Sigmoid colon (tissue), 7 donors: ENCODE measurements at places on chromosomes 6 and 20. TPM values are rescaled to one million over a fixed set of nuclear protein-coding genes. Genes with fewer than 3 reads are reported as not detected.

LIME1 gene
- 6.6 TPM for total RNA-seq

PXDC1 gene
- total RNA-seq = 46.7 TPM

C6orf15 gene
- not detected for total RNA-seq

NKAPL gene
- 2.9 TPM for total RNA-seq

GSTA3 gene
- total RNA-seq = not detected

LY6G5C gene
- total RNA-seq = 0.68 TPM

NRN1 gene
- total RNA-seq = 6.0 TPM

OVOL2 gene
- total RNA-seq = not detected

ZNF292 gene
- total RNA-seq = 57.1 TPM

DEF6 gene
- 3.5 TPM for total RNA-seq

TGM3 gene
- not detected for total RNA-seq

VNN1 gene
- total RNA-seq = not detected

SLX4IP gene
- total RNA-seq = 2.5 TPM

ZC3H12D gene
- total RNA-seq = 1.3 TPM

ATP6V1G2 gene
- 5.0 TPM for total RNA-seq

LY6G6F gene
- not detected for total RNA-seq

ARFGEF2 gene
- total RNA-seq = 25.0 TPM

RPL10A gene
- 2,085 TPM for total RNA-seq

TRIM31 gene
- 2.2 TPM for total RNA-seq

TREML1 gene
- not detected for total RNA-seq

SIRPB1 gene
- 4.4 TPM for total RNA-seq

GPLD1 gene
- 4.8 TPM for total RNA-seq

CD109 gene
- total RNA-seq = 23.2 TPM

IL20RA gene
- 0.71 TPM for total RNA-seq

TREM1 gene
- total RNA-seq = 0.36 TPM

CTCFL gene
- total RNA-seq = not detected

ARFGEF3 gene
- 1.5 TPM for total RNA-seq

HAO1 gene
- total RNA-seq = not detected

CHMP4B gene
- total RNA-seq = 111 TPM

CABLES2 gene
- 1.8 TPM for total RNA-seq

HTR1B gene
- 0.68 TPM for total RNA-seq
